Karpas-422 (cell line): ENCODE measurements at places on chromosomes 7 and 10. TPM values are rescaled to one million over a fixed set of nuclear protein-coding genes. Genes with fewer than 3 reads are reported as not detected.

TLX1 gene
- total RNA-seq = not detected in 2 replicates

FOXI2 gene
- total RNA-seq = not detected in 2 replicates

AS3MT gene
- total RNA-seq = not detected in 2 replicates

DNA sequence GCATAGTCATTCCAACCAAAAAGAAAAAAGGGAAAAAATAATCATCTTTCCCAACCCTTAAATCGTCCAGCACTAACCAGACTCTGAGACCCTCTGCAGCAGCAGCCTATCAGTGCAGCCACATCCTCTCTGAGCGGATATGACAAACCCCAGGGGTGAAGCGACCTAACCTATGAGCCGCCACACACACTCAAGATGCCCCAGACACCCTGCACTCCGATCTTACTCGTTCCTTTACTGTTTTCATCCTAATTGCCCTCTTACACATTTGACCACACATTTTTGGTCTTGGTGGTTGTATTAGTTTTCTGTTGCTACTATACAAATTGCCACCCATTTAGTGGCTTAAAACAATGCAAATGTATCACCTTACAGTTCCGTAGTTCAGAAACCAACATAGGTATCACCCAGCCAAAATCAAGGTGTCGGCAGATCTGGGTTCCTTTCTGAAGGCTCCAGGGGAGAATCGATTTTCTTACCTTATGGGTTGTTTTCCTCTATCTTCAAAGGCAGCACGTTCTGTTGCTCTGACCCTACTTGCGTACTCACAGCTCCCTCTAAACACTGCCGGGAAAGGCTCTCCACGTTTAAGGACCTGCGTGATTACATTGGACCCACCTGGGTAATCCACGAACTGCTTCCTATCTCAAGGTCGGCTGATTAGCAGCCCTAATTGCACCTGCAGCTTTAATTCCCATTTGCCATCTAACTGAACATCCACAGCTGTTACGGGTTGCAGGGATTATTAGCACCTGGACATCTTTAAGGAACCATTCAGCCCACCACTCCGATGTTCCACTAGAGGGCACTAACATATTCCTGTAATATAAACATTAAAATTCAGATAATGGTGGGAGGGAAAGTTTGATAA lies 37.3 kb upstream of the PRSS1 start:
- H3K27ac ChIP-seq = no peak overlapping the region
- H3K36me3 ChIP-seq = no peaks in the 10 kb centered on the region
- no peaks in the 10 kb centered on the region for H3K27me3 ChIP-seq
- H3K4me1 ChIP-seq = no peaks in the 10 kb centered on the region

DNA sequence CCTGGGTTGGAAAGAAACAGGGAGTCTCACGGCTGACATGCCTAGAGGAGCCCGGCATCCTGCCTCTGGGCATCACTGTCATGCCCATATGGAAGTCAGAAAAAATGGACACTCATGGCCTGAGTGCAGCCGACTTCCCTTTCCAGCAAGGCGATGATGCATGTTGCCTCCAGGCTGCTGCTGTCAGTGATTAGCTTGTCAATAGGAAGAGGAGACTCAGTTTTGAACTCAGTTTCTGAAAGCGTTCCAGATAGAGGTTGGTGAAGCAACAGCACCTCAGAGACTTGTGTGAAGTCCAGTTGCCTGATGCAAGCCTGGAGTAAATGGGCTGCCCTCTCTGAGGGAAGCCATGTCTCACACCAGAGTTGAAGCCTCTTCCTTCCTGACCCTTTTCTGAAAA lies 148.4 kb downstream of the TPST1 start:
- H3K4me3 ChIP-seq = no peak overlapping the region
- no peaks in the 10 kb centered on the region for H3K27me3 ChIP-seq
- DNase-seq = no peak
- H3K27ac ChIP-seq = no peak overlapping the region
- H3K36me3 ChIP-seq = no peaks in the 10 kb centered on the region

DNA sequence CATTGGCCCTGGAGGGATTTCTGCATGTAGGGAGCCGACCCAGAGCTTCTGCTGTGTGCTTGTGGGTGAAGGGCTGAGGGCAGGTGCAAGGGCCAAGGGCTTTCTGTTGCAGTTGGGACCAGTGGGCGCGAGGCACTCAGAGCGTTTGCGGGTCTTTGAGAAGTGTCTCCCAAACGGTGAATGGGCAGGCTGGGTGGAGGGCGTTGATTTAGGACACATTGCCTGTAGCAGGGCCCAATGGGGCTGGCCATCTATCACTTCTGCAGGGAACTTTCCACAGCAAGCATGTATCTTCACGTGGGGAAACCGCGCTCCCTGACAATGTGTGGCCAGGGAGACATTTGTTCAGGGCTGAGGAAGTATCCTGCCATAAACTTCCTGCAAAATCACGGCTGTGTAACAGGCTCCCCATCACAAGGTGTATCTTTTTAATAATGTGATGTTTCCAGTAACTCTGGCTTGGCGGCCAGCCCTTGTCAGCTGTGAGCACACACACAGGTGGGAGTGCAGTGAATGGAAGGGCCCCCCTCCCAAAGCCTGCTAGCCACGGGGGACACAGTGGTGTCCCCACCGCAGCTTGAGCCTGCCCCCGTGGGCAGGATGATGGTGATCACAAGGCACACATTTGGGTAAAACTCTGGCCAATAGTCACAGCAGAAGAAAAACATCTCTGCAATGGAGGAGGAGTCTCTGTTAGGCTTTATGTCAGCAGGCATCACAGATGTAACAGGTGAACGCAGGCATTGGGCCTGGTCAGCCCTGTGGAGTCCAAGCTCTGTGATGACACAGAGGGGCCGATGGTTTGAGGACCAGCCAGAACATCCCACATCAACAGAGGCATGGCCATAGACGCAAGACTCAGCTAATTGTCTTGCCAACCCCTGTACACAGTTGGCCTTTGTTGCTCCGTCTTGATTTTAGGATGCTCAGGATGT lies 84.3 kb downstream of the GLRX3 start:
- H3K4me3 ChIP-seq = no peak overlapping the region
- no peaks in the 10 kb centered on the region for H3K36me3 ChIP-seq
- H3K27me3 ChIP-seq = no peaks in the 10 kb centered on the region; the same call in 1 of the 2 replicates

DNA sequence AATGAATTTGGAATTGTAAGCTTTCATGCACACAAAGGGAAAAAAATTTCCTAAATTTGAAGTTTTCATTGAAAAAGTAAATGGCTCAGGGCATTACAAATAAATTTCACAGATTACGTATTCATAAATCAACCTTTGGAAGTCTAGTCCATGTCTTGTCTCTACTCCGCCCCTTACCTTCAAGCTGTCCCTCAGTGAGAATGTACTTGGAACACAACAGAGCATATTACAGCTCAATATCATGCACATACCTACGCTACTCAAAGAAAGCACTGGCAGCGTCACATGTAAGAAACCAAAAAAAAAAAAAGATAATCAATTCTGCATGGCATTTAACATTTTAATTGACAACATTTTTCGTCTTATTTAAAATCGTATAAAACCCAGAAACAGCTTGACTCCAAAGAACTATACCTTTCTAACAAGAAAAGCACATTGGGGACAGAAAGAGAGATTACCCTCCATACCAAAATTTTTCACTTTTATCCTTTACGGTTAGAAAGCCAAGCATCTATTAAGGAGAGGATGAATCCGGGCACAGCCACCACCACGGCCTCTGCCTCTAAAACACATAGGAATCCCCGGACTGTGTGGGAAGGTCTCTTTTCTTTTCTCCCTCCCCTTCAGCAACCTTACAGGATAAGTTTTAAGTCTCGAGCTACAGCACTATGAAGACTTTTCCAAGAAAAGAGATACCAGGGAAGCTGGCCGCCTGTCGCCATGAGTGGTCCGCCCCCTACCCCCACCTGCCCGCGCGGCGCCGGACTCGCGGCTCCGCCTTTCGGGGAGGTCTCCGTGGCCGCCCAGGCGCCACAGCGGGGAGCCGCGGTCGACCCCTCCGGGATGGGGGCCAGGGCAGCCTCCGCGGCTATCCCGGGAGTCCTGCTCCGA lies 1.1 kb downstream of the JMJD1C start:
- H3K27me3 ChIP-seq = 0 out of 2 replicates have a peak, but pooled peaks cover 2% of the 10 kb centered on the region
- no peaks in the 10 kb centered on the region for H3K36me3 ChIP-seq
- peak overlapping the region; percentile 93 for H3K4me3 ChIP-seq
- peaks cover 33% of the 10 kb centered on the region for H3K4me1 ChIP-seq
- DNase-seq = no peak

DNA sequence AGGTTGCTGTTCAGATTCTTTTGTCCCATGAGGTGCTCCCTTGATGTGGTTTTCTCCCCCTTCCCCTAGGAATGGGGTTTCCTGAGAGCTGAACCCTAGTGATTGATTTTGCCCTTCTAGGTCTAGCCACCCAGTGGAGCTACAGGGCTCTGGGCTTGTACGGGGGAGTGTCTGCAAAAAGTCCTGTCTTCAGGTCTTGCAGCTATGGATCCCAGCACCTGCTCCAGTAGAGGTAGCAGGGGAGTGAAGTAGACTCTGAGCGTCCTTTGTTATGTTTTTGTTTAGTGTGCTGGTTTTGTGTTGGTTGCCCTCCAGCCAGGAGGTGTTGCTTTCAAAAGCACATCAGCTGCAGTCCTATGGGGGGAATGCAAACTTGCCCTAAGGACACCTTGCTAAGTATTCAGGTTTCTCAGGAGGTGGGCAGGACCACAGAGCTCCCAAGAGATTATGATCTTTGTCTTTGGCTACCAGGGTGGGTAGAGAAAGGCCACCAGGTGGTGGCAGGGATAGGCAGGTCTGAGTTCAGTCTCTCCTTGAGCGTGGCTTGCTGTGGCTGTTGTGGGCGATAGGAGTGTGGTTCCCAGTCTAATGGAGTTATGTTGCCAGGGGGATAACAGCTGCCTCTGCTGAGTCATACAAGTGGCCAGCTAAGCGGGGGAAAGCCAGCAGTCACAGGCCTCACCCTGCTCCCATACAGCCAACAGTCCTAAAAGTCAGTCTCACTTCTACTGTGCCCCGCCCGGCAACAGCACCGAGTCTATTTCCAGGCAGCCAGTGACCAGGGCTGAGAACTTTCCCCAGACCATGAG lies 92.4 kb upstream of the JCAD start:
- no peak for DNase-seq
- H3K36me3 ChIP-seq = no peaks in the 10 kb centered on the region
- no peak overlapping the region for H3K4me3 ChIP-seq

DNA sequence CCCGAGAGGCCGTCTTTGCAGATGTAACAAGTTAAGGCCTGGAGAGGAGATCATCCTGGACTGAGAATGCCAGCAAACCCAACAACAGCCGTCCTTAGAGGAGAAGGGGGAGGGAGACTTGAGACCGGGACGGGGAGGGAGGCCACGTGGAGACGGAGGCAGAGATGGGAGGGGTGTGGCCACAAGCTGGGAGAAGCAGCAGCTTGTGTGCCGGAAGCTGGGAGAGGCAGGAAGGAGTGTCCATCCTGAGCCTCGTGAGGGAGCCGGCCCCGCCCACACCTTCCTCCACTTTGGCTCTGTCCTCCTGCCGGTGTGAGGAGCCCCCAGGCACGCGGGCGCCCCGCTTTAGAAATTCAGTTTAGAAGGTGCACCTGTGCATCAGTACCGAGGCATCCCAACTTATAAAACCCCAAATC lies 95.7 kb downstream of the DNAJB6 start:
- no peak overlapping the region for H3K27ac ChIP-seq
- no peak overlapping the region for H3K4me3 ChIP-seq
- H3K27me3 ChIP-seq = no peaks in the 10 kb centered on the region

DNA sequence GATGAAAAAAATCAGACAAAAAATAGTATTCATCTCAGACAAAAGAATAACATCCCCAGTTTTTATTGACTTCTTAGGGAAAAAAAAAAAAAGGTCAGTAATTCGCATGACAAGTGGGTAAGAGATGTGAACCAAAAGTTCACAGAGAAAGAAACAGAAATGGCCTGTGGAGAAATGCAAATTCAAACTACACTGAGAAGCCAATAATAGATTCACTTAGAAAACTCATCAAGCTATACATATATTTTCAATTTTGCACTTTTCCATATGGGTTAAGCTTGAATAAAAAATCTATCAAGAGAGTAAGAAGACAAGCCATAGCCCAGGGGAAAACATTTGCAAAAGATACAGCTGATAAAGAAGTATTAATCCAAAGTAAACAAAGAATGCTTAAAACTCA lies 28.0 kb downstream of the HERC4 start:
- no peaks in the 10 kb centered on the region for H3K27me3 ChIP-seq
- peaks cover 7% of the 10 kb centered on the region for H3K36me3 ChIP-seq
- no peak overlapping the region for H3K4me3 ChIP-seq
- peaks cover 37% of the 10 kb centered on the region for H3K4me1 ChIP-seq
- H3K27ac ChIP-seq = peak overlapping the region; percentile 36; the same call in 1 of the 2 replicates

DNA sequence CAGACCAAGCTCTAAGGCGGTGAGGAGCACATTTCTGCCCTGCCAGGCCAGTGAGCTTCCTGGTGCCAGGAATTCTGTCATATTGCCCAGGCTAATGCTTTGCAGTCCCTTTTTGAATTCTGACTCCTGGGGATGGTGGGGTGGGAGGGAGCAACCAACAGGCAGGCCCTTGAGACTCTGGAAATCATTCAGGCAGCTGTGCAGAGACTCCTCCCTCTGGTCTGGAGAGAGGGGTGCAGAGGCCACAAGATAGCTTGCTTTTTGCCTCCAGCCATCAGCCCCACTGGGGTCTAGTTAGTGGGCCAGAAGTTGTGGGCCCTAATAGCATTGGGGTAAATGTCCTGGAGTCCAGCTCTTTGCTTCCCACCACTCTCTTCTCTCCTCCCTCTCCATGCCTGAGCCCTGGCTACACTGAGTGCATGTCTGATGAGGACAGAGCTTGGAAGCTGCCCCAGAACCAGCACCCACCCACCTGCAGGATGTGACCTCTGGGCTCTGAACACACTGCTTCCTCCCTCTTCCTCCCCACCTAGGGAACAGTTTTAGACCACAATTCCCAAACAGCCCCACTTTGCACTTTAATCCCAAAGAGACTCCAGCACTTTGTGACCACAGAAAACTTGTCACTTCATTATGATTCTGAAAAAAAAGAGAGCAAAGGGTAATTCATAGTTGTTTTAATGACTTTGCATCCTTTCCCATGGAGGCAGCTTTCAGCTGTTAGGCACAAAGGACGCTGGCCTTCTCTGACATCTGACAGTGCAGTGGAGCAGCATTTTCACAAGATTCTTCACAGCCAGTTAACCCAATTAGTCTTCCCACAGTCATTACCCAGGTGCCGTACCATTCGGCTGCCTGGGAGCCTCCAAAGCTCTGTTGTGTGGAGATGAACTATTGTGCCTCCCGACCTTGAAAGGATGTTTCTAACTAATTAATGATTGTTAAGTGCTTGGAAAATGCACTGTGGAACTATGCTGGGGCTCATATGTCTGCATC lies 262.5 kb downstream of the TRIL start:
- no peaks in the 10 kb centered on the region for H3K4me1 ChIP-seq
- no peaks in the 10 kb centered on the region for H3K27me3 ChIP-seq
- DNase-seq = no peak
- H3K27ac ChIP-seq = no peak overlapping the region
- H3K36me3 ChIP-seq = no peaks in the 10 kb centered on the region

- no peaks in the 10 kb centered on the region for H3K36me3 ChIP-seq
- H3K27ac ChIP-seq = no peak overlapping the region
Observed at GRCh38 chr7:144459635-144460034, 56.1 kb upstream of the NOBOX start.

- H3K27me3 ChIP-seq = no peaks in the 10 kb centered on the region
- DNase-seq = no peak
- H3K4me1 ChIP-seq = no peaks in the 10 kb centered on the region
- H3K4me3 ChIP-seq = no peak overlapping the region
Observed at GRCh38 chr7:138864667-138865066, 66.7 kb upstream of the ATP6V0A4 start.
